ENCODE measurements at places on chromosomes 7 and 10. TPM values are rescaled to one million over a fixed set of nuclear protein-coding genes. Genes with fewer than 3 reads are reported as not detected.

DNA sequence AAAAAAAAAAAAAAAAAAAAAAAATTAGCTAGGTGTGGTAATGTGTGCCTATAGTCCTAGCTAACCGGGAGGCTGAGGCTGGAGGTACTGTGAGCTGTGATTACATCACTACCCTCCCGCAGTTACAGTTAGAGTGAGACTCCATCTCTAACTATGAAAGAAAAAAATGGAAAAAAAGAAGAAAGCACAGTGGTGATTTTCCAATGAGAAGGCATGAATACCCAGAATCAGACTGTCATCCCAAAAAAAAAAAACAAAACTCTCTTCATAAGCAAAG lies 269.9 kb upstream of the MKLN1 start:
- DNase-seq: no peak

GRCh38 chr10:97788552-97789442 lies 17.0 kb upstream of the SFRP5 start:
- DNase-seq: no peak

The PRPS1L1 gene
- not detected for total RNA-seq

The SORBS1 gene
- total RNA-seq: 123 TPM

Measured in occipital lobe (tissue), 3 donors.